Putamen (tissue), 1 donor: ENCODE measurements at places on chromosomes 12 and 14.
A peak's percentile ranks its signal among the peaks of the same experiment; 100 is the strongest.

DNA sequence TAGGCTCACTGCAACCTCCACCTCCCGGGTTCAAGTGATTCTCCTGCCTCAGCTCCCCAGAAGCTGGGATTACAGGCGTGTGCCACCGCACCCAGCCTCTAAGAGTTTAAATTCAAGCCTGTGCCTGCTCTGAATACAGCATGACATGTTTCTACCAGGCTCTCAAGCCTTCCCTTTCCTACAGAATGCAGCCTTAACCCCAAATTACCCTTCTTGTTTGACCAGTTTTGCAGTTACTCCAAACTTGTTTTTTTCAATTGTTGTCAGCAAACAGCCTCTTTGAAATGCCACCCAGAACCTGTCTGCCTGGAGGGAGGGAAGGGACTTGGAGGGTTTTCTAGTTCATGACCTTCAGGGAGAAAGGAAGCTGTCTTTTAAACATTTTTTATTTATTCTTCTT, 15.4 kb downstream of the GLTP start:
- DNase-seq, result no peak

- no peak for DNase-seq
These were observed 85.9 kb downstream of the CRADD start for GRCh38 chr12:93762912-93763553.

- DNase-seq, result peak; percentile 31
These were observed 32.6 kb downstream of the COCH start for GRCh38 chr14:30906752-30907658.

DNA sequence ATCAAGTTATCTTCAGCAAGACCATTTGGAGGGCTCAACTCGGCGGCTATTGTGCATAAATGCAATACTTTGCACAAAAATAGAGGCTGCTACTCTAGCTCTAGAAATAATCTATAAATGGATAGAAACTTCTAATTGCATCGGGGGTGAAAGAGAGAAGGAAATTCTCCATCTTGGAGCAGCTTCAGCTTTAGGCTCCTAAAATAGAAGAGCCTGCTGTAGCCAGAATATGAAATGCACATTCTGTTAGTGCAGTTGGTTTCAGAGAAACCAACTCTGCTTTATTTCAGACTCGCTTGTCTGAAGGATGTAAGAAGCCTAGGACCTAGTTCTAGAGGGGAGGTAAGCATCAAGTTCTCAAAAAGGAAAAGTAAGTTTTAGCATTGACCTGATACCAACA, 38.1 kb downstream of the SNRPF start:
- DNase-seq, result no peak

DNA sequence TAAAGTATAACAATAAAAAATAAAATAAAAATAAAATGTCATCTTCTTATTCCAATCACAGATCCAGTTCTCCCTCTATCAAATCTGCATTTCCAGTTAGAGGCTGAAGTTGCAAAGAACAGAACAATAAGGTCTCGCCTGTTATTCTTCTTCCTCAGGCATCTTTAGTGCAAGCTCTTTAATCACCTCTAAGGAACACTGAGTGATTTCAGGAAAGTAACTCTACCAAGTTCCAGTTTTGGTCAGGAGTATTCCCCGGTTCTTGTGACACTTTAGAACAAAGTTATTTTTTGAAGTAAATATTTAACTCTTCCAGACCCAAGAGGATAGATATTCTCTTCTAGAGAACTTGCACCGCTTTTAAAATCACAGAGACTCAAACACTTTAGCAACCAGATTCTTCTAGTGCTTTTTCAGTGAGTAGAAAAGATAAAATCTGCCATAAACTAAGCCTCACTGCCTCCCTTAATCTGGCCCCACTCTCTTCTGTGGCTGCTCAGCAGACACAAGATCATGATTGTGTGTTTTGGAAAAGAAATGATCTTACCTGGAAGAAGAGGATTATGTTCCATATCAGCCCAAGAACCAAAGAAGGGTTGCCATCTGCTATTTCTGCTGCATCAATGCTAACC, 57.9 kb upstream of the DICER1 start:
- DNase-seq, result no peak

DNA sequence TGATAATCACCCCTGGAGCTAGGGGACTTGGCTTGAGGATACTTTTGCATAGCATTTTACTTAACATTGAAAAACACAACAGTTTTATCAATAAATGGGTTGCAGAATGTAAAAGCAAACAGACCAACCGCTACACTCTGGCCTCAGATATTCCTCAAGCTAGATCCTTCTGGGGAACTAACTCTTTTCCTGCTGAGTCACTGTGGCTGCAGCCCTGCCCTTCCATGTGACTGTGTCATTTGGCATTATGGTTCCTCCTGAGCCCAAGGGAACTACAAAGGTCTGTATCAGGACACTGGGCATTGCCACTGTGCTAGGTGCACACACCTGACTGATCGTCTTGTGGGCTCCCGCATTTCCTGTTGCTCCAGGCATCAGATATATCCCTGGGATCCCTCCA, 56.6 kb downstream of the TTC9 start:
- DNase-seq, result no peak

DNA sequence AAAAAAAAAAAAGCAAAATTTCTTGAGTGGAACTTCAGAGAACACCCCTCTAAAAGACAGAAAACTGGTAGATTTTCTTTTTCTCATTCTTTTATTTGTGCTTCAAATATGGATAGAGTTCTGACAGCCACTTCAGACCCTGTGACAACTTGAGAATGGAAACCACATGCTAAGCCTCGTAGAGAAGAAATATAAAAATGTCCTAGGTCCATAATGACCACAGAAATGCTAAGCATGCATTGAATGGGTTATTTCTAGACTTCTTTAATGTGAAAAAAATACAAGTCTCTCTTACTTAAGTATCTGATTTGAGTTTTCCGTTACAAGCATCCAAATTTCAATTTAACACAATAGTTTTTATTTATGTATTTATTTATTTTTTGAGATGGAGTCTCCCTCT, 28.3 kb upstream of the DIO2 start:
- DNase-seq, result no peak

DNA sequence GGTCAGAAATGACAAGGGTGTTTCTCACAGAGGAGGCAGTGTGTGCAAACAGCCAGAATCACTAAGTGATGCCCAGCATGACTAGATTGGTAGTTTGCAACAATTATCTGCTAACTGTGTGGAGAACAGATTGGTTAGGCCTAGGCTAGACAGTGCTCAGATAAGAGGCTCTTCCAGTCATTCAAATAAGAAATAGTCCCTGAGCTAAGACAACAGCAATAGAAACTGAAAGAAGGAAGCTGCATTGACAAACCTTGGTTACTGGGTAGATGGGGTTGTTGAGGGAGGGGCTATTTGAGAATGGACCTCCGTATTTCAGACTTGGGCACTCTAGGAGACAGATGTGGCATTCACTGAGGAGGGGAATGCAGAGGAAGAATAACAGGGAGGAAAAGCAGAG, 255.0 kb upstream of the NPAS3 start:
- DNase-seq, result no peak

DNA sequence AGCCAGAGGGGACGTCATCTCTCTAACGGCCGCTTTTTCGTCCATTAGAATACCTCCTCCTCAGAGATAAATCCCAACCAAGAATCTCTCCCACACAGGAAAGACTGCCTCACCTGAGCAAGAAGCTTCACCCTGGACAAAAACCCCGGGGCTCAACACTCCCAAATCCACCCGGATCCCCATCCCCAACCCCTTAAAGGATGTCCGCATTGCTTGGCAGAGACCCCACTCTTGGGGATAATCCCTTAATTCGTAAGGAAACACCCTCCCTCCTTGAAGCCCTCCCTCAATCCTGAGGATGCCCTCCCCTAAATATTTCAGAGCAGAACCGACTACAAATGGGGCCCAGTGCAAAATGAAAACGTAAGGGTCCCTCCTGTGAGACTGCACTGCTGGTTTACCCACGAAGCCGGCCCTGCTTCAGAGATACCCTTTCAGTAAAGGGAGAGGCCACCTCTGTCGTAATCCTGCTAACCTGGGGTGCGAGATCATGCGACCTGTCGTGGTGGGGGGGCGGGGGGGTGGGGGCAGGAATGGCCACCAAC, 655 bp upstream of the DYNLL1 start:
- no peak for DNase-seq

- DNase-seq, result no peak
These were observed 7.8 kb downstream of the LIMA1 start for GRCh38 chr12:50275556-50275955.

DNA sequence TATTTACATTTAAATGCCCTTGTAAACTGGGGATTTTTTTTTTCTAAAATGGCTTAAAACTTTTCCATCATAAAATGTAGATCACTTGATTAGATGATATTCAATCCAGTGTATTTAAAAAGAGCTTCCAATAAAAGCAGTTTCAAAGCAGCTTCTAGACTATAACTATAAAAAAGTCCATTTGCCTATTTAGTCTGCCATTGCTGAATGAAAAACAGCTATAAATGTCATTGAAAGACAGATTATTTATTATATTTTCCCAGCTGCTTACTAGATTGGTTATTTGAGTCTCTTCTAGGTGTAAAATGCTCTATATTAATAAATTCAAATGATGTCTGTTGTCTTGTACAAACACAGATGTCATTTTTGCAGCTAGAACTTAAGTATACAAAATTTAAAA, 414.8 kb downstream of the RMST start:
- DNase-seq, result no peak
